ENCODE measurements at places on chromosomes 13 and 19.
A peak's percentile ranks its signal among the peaks of the same experiment; 100 is the strongest.

DNA sequence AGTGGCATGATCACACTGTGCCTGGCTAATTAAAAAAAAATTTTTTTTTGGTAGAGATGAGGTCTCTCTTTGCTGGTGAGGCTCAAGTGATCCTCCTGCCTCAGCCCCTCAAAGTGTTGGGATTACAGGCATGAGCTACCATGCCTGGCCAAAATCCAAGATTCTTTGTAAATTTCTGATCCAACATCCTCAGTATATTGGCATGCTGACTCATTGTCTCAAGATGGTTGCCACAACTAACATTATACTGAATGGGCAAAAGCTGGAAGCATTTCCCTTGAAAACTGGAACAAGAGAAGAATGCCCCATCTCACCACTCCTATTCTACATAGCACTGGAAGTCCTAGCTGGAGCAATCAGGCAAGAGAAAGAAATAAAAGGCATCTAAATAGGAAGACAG, 100.0 kb downstream of the KLF5 start:
- DNase-seq = no peak

- DNase-seq = no peak
Measured at GRCh38 chr19:48342841-48343540, 17.6 kb downstream of the EMP3 start.

DNA sequence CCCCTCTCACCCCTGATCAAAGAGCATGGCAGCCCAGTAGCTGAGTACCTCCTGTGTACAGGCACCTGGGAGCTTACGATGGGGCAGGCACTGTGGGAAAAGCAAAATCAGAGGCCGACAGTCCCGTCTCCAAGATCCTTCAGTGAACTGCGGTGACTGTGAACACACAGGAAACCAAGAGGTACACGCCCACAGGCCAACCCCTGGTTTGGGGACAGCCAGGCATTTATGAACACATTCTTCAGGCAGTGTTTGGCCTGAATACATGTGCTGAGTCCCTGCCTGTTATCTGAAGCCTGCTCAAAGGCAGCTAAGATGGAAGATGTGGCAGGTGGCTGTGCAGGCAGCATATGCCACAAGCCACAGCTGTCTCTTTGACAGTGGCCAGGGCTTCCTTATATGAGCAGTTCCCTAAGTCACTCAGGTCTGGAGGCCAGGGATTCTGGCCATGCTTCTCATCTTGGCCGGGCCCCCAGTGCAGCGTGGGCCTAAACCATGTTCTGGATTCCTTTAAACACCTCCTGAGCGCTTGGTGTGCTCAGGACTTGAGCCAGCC, 123.6 kb downstream of the UQCRFS1 start:
- no peak for DNase-seq

DNA sequence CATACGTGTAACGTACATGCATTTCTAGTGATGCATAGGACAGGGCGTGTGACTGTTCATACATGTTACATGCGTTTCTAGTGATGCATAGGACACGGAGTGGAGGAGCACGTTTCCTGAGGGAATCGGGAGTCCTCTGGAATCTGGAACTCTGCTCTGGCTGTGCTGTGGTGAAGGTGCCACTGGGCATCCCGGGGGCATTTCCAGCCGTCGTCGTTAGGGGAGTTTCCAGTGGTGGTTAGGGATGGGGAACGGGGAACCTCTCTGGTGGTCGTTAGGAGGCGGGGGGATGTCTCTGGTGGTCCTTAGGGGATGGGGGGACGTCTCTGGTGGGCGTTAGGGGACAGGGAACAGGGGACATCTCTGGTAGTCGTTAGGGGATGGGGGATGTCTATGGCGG, 209.6 kb upstream of the SOX1 start:
- DNase-seq = no peak

DNA sequence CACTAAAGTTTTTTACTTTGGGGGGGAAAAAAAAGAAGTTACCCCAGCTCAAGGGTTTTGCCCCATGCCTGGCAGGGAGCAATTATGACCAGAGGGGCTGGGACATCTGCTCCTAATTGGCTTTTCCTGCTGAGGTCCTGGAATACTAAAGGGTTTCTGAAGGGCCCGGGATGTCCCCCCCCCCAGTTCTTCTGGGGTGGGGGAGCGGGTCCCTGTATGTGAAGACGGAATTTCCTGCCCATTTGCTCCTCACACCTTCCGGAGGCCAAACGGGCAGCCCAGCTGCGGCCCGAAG, 1.1 kb upstream of the DLL3 start:
- DNase-seq = no peak

DNA sequence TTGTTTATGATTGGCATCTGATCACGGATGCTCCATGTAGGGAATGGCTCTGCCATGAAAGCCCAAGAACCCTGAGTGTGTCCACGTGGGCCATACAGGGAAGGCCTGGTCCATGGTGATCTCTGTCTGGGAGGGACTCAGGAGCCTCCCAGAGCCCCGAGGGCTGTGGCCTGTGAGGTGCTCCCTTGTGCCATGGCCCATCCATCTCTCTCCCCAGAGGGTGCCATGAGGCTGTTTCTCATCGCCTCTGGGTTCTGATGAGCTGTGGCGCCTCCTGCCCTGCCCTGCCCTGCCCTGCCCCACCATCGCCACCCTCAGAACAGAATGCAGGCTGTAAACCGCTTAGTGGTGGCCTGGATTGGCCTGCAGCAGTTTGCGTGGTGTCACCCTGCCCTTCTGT, 83.1 kb downstream of the ATP11A start:
- no peak for DNase-seq

- DNase-seq = peak; percentile 21
Measured at GRCh38 chr13:48232420-48233045, 473 bp upstream of the ITM2B start.

- no peak for DNase-seq
Measured at GRCh38 chr13:66154976-66155375, 1075.2 kb downstream of the PCDH9 start.

- no peak for DNase-seq
Measured at GRCh38 chr19:3302755-3303154, 63.6 kb upstream of the NFIC start.

DNA sequence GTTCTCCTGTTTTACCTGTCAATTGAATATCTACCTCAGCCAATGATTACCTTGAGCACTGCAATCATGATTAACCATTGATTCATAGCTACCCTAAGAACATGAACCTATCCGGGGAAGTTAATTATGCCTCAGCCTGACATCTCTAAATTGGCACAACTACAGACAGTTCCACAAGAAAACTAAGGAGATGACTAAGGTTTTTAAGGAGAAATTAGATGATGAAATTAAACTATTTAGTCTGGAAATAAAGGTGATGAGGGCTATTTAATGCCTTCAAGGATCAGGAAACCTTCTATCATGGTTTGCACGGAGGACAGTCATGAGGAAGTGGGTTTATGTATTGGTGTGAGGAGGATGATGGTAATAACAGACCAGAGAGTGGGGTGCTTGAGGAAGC, 203.4 kb downstream of the COL4A1 start:
- DNase-seq = no peak

DNA sequence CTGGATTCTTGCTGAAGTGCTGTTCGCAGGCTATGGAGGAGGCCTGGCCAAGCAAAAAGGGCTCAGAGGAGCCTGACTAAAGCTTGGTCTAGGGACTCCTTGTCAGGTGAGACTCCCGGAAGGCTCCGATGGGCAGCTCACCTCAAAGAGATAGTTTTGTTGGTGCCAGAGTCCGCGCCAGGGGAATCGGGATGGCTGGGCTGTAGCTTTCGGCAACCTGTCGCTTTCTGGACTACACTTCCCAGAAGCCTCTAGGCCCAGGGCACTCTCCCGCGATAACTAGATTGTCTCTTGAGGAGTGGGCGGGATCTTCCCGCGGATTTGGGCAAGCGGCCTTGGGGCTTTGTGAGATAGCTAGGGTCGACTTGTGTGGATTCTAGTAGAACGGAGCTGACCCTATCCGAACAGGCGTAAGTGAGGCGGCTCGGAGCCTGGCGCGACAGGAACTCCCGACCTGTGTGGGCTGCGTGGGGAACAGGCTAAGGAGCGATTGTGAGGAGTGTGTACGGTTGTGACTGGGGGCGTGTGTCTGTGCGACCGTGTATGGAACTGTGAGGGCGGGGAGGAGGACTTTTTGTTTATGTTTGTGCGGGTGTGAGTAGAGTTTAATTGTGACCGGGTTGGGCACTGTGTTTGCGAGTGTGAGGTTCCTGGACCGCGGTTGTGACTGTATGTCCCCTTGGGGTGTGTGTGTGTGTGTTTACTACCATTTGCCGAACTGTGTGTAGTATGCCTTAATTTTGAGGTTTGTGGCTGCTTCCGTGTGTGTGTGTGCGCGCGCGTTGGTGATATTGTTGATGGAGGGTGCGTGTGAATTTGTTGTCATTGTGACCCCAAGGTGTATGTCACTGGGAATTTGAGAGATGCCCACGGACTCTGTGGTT, at the start of gene ZNF345:
Gene ZNF345, plus strand, starts transcription at position 318 of the 884 bp plus-strand sequence. CDS start 25,955 bp downstream, outside the sequence.
- DNase-seq = peak; percentile 97

DNA sequence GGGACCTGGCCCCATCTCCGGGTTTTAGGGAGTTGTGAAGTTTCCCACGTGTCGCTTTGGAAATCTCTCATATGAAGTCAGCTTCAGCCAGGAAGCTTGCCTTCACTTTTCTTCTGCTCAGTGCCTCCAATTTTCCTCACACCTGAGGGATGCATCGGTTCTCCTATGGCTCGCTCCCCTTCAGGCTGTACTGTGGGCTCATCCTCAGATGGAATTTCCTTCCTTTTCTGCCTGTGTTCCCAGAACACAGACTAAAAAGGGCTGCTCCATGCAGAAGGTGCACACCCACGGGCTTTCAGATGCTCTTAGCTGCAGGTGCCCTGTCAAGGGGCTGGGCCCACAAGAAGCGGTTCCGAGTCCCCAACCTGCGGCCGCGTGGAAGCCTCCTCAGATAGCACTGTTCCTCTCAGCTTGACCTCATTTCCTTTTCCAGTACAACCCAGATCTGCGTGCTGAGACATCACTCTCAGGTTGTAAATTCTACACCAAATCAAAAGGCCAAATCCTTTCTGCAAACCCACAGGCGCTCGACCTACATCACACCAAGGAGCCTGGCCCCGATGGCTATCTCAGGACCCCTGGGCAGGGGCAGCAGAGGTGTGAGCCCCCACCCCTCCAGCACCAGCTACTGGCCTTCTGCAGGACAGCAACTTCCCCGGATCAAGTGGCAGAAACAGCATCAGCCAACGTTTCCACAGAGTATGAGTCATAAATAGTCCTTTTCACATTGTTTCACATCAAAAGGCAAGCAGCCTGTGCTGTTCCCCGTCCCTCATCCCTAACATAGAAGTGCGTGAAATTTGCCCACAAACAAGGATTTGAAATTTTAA, 275.9 kb downstream of the ZNF536 start:
- DNase-seq = no peak

DNA sequence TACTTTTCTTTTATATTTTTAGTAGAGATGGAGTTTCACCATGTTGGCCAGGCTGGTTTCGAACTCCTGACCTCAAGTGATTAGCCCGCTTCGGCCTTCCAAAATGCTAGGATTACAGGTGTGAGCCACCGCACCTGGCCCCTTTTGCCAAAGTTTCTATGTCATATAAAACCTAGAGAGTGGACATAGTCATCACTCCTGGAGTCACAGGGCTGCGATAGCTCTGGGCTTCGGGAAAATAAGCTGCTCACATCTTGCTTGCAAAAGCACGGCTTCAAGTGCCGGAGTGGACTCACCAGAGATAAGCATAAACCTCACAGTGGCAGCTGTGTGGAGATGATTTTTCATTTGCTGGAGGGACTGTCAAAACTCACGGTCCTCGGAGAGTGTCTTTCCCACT, 171.2 kb downstream of the TEX29 start:
- no peak for DNase-seq

GRCh38 chr13:46492946-46493345, 60.0 kb upstream of the LRCH1 start:
- DNase-seq = peak; percentile 4

DNA sequence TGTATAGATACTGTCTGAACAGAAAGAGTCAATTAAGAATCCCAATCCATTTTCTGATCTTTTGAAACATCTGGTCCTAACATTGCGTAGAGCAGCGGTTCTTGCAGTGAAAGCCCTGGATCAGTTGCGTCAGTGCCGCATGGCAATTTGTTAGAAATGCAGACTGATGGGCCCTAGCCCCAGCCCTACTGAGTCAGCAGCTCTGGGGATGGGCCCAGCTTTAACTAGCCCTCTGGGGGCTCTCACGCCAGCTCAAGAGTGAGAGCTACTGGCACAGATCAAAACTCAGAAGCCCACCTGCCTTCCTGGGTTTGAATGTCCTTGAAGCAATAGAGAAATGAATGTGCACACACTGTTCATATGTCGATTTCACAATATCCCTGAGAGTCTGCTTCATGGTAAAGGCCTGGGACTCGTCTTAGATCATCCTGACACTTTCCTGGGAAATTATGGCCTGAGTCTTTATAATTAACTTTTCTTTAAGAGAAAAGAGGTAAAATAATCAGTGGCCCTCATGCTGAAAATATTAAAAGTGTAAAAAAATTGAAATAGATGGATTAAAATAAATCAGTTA, 206.8 kb upstream of the TMTC4 start:
- no peak for DNase-seq

GRCh38 chr19:48340995-48341394, 15.6 kb downstream of the EMP3 start:
- peak; percentile 15 for DNase-seq

- no peak for DNase-seq
Measured at GRCh38 chr19:6213266-6213595, 66.5 kb downstream of the MLLT1 start.

GRCh38 chr13:51823863-51824262, 19.9 kb upstream of the DHRS12 start:
- DNase-seq = no peak

DNA sequence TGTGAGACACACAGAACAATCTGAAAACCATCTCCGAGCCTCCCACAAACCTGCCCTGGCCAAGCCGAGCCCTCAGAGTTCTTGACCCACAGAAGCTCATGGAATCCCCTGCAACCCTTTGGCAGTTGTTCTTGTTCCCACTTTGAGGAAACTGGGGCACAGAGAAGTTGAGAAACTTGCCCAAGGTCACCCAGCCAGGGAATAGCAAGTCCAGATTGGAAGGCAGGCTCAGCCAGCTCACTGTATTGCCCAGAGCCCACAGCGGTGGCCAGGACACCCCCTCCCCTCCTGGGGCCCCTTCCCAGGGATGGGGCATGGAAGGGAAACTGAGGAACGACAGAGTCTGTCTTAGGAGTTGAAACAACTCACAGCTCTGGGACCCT, 1.8 kb downstream of the ZSWIM4 start:
- no peak for DNase-seq

DNA sequence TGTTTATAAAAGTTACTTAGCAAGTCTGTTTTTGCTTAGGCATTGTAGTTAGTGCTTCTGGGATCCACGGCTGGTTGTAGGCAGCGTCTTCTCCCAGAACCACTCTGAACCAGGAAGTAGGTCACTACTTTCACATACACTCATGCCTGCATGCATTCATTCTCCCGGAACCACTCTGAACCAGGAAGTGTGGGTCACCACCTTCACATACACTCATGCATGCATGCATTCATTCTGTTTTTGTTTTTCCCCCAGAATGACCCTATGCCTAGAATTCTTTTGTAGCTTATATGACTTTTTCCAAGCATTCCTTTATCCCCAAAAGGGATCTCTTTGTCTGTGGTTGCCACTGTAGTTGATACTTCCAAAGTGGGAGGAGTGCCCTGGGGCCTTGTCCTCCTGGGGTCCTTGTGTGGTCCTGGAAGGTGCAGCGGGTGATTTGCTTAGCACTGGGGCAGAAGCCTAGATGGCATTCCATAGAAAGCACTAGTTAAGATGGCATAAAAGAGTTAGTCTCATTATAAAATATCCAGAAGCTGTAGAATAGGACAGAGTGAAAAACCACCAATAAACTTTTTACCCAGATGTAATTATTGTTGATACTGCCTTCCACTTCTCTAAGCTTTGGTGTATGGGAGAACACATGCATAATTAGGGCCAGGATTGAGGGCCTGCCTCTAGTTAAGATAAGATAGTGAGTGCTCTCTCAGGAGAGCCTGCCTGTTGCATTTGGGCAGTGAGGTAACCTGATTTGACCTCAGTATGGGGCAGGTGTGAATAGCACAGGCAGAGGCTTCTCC, 68.6 kb upstream of the TEX29 start:
- no peak for DNase-seq
